Adipocyte (in vitro differentiated cells): ENCODE measurements at places on chromosomes 5 and 9.

GRCh38 chr5:139178935-139179334 lies 19.2 kb downstream of the SIL1 start:
- DNase-seq: peak; percentile 45

DNA sequence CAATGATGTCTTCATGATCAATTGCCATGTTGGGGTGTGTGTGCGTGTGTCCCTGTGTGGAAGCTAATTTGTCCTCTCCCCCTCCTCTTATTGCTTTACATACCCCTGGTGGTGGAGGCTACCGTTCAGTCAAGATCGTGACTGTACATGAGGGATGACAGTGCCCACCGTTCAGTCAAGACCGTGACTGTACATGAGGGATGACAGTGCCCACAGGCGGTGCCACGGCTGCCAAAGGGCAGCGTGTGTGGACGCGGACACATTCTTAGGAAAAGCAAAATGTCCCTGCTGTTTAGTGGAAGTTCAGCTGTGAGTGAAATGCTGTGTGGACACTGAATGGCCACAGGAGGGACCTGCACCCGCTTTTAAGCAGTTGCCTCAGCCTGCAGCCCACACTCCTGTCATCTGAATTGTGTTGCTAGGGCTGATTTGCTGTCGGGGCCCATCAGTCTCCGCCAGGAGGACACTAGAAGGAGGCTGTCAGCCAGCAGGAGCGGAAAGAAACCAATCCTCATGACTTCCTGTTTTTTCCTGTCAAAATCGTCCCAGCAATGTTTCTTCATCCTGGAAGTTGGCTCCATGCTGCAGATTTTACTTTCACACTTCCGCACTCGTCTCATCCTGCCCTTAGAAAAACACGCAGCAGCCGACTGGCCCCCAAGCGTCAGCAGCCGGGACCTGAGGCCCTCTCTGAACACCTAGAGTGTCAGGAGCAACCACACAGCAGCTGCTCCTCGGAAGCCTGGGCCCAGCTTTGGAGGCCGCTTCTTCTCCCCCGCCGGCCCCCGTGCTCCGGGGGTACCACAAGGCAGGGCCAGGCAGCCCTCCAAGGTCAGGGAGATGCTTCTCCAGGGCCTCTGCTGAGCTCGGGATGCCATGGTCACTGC lies 9.1 kb downstream of the OR2V1 start:
- DNase-seq: no peak

GRCh38 chr5:164346785-164347630 lies 841.6 kb downstream of the MAT2B start:
- no peak for DNase-seq

DNA sequence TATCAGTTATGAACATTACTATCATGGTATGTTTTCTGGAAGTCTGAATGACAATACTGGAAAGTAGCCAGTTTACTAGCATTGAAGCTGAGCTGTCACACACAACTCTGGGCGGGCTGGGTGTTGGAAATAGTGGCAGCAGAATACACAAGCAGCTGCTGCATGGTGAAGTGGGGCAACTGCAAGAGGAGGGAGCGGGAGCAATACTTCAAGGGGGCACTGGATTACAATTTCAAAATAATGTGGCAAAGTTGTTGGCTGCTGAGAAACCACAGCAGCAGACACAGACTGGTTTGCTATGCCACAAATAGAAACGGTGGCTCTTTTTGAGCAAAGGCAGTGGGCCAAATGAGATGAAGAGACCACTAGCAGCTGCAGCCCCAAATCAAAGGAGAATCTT lies 350.2 kb downstream of the KIAA0825 start:
- no peak for DNase-seq

- DNase-seq: no peak
These were observed 10.0 kb upstream of the AGPAT2 start for GRCh38 chr9:136697146-136697820.

DNA sequence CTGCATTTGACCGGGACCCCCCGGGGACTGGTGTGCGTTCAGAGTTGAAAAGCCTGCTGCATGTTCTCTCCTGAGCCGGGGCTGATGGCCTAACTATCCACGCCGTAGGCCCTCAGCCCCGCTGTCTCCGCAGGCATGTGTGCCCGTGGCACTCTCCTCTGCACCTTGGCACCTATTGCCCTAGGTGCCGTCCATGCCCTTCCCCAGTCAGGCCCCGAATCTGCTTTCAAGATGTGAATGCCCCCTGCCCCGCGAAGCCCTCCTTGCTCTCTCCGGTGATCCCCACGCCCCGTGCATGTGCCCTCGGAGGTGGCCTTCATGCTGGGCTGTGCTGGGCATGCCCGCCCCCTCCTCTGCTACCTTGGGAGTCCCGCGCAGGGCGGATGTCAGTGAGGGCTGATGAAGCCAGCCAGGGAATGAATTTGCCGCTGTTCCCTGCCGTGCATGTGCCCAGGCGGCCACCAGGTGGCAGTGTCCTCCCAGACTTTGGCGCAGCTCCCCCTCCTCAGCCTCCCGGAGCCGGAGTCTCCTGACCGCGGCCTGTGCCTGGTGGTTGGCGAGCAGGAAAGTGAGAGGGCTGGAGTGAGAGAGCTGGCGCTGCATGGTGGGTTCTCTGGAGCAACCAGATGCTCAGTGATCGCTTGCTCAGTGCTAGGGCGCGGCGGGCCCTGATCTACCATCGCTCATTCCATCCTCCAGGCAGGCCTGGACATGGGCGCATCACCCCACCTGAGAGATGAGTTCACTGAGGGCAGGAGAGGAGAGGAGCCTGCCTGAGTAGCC lies 112.9 kb upstream of the LMX1B start:
- DNase-seq: peak; percentile 86

GRCh38 chr9:84062538-84062937 lies 81.9 kb downstream of the RMI1 start:
- DNase-seq: no peak

GRCh38 chr5:180787711-180788431 lies 14.7 kb downstream of the MGAT1 start:
- no peak for DNase-seq

DNA sequence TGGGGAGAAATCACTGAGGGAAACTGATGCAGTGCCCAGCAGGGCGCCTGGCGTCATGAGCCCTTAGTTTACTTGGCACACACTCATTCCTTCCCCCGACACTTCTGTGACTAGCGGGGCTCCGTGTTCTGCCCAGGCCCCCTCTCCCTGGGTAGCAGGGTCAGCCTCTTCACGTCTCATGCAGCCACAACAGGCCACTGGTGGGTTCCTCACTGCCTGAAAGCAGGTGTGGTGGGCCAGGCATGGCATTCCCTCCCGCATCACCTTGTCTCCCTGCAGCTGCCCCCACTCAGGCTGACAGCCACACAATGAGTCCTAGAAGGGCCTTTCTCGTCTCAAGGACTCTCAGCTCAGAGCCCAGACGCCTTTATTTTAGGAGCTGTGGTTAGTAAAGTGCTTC lies 51.1 kb upstream of the CPLX2 start:
- DNase-seq: no peak

DNA sequence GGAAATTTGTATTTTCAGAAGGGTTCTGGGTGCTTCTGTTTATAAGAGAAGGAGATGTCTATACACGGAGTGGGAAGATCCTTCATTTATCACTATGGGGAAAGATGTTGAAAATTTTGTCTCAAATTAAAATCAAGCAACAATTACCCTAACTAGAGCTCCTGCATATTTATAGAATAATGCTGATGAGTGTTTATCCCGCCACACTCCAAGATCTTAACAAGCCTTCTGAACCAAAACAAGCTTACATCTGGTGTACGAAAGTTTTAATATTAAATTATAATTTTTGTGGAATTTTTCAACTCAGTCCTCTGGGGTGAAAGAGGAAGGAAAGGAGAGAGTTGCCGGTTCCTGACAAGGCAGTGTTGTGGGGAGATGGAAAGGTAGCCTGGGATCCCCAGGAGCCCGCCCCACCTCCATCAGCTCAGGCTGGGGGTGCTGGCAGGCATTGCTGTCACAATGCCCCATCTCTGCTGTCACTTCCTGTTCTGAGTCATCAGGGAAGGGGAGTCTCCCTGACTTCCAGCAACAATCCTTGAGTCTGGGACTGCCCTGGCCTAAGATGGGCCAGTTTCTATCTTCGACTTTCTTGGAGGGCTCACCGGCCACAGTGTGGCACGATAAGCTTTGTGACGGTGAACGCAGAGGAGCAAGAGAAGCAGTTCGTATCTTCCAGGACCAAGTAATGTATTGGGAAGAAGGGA lies 64.5 kb downstream of the ERAP1 start:
- peak; percentile 29 for DNase-seq

GRCh38 chr9:37640246-37640645 lies 10.5 kb upstream of the FRMPD1 start:
- DNase-seq: no peak

DNA sequence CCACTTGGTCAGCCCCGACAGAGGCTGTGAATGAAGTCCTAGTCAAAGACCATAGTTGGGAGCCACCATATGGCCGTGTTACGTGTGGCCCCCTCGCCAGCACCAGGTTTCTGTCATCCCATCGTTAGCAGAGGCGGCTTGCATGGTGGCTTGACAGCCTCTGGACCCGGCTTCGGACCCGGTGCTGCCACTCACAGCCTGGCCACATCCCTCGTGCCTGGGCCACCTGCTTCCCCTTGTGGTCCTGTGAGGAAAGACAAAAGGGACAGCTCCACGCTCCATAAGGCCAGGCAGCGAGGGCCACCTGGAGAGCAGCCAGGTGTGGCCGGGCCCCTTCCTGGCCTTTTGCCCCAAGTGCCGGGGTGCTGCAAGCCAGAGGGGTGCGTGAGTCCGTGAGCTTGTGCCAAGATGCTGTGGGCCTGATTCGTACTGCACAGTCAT lies 6.2 kb downstream of the NKD2 start:
- DNase-seq: no peak

- no peak for DNase-seq
These were observed 85.2 kb downstream of the GRAMD2B start for GRCh38 chr5:126508251-126508961.

DNA sequence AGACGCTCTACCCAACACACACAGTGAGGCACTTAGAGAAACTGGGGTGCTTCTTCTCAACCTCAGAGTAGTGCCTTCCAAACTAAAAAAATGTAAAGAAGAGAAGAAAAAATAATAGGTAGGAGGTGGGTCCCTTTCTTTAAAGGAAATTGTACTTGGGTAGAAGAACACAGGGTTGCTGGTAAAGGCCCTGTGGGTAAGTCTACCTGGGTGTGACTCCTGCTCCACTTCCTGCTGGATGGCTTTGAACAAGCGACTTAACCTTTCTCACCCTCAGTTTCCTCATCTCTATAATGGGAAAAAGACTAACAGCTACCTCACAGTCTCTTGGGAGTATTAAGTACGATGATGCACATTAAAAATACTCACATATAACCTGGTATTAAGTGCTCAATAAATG lies 32.1 kb upstream of the GLRA1 start:
- no peak for DNase-seq

- DNase-seq: no peak
These were observed 34.6 kb downstream of the SLC9A3 start for GRCh38 chr5:489689-490080.

DNA sequence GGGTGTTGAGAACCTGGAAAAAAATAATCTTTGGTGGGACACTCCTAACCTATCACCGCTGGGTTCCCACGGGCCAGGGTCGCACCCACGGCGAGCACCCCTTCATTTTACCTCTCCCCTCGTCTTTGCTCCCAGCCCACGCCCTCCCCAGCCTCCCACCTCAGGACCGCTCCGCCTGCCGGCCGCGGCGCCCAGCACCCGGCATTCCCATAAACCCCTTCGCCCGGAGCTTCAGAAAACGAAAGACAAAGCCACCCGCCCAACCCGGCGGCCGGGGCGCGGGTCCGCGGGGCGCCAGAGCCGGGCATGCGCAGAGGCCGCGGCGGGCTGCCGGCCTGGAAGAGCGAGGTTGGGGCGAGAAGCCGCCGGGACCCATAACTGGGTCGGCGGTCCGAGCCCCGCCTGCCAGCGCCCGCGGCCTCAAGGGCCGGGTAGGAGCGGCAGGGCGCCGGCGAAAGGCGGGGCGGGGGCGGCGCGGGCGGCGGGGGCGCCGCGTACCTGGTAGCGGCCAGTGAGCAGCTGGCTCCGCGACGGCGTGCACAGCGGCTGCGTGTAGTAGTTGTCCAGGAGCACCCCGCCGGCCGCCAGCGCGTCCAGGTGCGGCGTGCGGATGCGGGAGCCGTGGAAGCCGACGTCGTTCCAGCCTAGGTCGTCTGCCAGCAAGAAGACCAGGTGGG lies 533 bp downstream of the ARSB start:
- DNase-seq: peak; percentile 96

DNA sequence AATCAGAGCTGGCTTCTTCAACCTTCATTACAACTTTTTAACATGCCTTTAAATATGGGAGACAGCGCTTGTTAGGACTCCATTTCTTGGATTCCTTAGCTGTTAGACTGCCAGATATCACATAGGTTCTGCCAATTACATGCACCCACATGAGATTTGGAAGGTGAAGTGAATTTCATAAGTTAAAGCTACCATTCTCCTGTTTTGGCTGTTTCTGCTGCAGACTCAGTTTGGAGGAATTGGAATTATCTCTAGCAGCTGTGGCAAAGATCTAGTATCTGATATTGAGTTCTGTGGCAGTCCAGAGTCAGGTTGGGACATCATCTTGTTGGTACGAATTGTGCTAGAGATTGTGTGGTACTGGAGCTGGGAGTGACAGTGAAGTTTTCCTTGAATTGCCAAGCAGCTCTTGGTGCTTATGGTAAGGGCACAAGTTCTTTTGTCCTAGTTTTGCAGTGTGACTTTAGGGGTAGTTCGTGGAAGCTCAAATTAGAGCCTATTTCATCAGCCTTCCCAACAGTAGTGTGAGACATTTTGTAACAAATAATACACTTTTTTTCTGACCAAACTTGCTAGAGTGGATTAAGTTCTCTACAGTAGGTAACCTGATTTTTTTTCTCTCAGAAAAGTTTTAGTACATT lies 9.1 kb upstream of the PJA2 start:
- peak; percentile 41 for DNase-seq

DNA sequence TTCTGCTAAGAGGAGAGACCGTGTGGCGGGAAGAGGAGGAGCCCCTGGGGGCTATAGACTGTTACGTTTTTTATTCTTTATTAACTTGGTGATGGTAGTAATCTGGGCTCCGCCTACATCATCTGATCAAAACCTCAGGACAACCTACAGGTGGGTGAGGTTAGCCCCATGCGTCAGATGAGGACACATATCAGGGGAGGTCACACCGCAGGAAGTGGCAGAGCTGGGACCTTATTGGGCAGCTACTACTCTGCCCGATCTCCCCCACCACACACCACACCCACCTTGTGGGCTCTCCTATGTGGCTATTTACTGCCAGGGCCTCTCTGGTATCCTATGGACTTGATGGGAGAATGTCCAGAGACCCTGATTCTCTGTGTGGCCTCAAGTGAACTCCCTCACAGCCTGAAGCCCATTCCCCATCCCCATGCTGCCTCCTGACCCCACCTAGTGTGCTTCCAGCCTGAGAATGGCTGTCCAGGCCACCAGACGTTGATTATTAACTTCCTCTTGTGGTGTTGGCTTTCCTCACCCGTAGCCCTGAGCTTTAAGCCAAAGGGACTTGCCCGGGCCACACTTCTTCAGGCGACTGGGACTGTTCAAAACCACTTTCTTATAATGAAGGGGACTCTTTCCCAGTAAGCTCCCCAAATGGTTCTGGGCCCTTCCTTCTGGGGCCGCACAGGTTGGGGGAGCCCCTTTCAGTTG lies 8.2 kb downstream of the UNC5A start:
- no peak for DNase-seq

GRCh38 chr9:116683535-116683934 lies 3.6 kb upstream of the TRIM32 start:
- no peak for DNase-seq
